ENCODE measurements at places on chromosomes 12 and 14. TPM values are rescaled to one million over a fixed set of nuclear protein-coding genes. Genes with fewer than 3 reads are reported as not detected.

DNA sequence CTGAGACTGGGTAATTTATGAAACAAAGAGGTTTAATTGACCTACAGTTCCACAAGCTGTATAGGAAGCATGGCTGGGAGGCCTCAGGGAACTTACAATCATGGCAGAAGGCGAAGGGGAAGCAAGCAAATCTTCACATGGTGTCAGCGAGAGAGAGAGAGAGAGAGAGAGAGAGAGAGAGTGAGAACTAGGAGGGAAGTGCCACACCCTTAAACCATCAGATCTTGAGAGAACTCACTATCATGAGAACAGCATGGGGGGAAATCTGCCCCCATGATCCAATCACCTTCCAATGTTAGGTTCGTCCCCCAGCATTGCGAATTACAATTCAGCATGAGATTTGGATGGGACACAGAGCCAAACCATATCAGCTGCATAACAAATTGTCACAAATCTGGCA lies 96.7 kb downstream of the CHST11 start:
- no peak for DNase-seq

GRCh38 chr14:31190219-31190603 lies 17.4 kb downstream of the HECTD1 start:
- DNase-seq, result no peak

GRCh38 chr12:104664351-104664750 lies 207.6 kb downstream of the CHST11 start:
- DNase-seq, result no peak

- no peak for DNase-seq
Observed at GRCh38 chr14:58662018-58662417, 24.3 kb downstream of the DACT1 start.

DNA sequence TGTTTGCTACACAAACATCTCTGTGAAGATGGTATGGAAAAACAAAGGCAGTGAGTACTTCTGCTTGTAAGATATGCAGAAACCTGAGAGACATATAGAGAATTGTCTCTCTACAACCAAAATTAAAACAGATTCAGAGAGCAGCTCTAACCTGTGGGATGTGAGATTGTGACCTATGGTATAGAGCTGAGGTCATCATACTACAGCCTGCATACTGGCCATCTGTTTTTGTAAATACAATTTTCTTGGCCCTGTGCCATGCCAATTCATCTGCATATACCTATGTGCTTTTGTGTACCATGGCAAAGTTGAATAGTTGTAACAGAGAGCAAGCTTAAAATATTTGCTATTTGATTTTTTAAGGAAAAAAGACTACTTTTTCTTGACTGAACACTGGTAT lies 99.6 kb downstream of the LMO3 start:
- no peak for DNase-seq

- DNase-seq, result no peak
Observed at GRCh38 chr12:42639556-42639955, 50.0 kb upstream of the PRICKLE1 start.

DNA sequence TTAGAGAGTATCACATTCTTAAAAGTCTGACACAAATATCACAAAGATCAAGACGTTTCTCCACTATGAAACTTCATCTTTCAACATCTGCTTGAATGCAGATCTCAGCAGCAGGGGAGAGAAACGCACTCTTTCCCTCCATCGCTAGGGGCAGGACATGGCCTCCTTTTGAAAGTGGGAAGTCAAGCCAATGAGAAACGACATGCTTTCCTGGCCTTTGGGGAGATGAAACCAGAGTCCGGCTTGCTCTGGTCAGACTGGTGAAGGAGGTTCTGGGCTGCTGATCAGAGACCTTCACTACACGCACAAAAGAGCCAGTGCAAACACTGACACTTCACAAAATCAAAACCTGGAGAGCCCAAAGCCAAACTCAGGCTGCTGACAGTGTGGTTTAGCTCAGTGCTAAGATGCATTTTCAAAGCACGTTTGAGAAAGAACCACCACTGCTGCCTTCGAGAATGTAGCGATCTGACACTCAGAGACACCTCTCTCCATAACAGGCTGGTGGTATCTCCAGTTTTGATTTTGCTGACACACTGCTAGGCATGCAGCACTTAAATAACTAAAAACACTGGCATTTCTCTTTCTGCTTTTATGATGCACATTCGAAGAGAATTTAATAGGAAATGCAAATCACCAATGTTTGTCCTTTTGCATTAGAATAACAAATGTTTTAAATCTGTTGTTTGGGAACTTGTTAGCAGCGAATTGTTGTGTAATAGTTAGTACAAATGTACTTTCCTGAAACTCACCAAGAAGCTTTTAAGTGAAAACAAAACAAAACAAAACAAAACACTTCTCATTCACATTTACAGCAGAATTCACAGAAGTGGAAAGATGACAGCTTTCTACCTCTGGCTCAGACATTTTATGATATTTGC lies 93.9 kb upstream of the OVCH1 start:
- DNase-seq, result peak; percentile 62

DNA sequence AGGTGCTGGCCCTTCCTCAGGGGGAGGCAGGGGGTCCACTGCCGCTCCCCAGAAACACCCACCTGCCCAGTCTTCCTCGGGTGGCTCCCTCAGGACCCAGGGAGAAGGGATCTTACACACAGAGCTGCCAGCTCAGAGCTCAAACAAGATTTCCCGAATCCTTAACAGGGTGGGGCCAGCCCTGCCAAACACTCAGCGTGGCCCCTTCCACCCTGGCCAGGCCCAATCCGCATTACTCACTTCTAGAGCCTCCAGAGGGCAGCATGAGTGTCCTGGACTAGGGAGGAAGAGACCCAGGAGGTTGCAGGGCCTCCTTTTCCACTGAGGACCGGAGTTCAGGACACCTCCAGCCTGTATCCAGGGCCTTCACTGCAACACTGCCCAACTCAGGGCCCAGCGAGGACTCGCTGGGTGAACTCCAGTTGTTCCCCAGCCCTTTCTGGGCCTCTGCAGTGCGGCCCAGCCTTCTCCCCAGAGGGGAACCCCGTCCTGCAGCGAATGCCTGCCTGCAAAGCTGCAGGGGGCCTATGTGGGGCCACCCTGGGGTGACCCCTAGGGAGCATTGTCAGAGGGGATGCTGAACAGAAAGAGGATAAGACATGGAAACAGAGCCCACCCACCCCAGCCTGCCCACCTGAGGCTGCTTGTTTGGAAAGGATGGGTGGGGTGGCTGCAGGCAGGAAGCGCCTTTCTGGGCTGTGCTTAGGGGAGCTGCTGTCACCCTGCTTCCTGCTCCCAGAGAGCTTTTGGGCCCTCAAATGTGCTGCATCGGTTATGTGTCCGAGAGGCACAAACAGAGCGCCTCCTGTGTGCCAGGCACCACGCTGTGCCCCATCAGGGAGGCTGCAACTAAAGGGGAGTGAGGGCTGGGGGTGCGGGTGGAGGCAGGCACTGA lies 43.8 kb downstream of the CCNK start:
- peak; percentile 69 for DNase-seq

DNA sequence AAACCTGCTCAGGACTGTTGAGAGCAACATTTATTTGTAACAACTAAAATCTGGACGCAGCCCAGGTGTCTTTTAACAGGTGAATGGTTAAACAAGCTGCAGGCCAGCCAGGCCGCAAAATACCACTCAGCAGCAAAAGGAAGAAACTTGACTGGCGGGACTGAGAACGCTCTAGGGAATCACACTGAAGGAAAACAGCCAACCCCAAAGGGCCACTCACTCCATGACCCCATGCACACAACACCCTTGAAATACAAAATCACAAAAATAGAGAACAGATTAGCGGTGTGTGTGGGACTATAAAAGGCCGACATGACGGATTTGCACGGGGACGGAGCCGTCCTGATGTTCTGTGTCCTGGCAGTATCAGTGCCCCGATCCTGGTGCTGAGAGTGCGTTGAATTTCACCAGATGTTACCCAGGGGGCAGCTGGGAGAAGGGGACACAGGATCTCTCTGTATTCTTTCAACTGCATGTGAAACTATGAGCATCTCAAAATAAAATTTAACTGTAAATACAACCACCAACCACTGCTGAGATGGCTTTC lies 23.0 kb downstream of the VPS37B start:
- DNase-seq, result no peak

- peak; percentile 84 for DNase-seq
Observed at GRCh38 chr14:52299692-52300278, 14.3 kb upstream of the PTGER2 start.

GRCh38 chr14:64196814-64197411 lies 97.3 kb downstream of the ESR2 start:
- DNase-seq, result peak; percentile 41

Gene SERPINA10
- total RNA-seq, result not detected

Gene LRRK2
- total RNA-seq, result 22.1 TPM

Gene HOXC12
- not detected for total RNA-seq

Gene ERH
- total RNA-seq, result 51.0 TPM

Gene SART3
- 105 TPM for total RNA-seq

Gene FCF1
- total RNA-seq, result 52.3 TPM
